Stimulated activated CD4-positive, alpha-beta T cell treated with anti-CD3 and anti-CD28 coated beads, Interleukin-4, amount 100 ng/mL, for 4 hours (primary cell): ENCODE measurements at places on chromosomes 11 and 22.
A peak's percentile ranks its signal among the peaks of the same experiment; 100 is the strongest.

DNA sequence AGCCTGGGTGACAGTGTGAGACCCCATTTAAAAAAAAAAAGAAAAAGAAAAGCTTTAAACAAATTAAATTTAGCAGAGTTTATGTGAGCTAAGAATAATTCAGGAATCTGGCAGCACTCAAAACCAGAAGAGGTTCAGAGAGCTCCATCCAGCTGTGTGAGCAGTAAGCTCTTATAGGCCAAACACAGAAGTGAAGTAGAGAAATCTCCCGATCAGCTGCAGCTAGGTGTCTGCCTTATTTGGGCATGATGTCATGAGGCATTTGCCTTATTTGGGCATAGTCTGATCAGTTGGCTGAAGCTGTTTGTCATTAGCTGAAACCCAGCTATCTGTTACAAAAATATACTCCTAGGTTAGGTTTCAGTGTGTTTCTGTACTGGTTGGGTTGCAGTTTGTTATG, 8.2 kb downstream of the MS4A15 start:
- DNase-seq = no peak

- DNase-seq = no peak
Observed at GRCh38 chr11:121533601-121534000, 80.8 kb upstream of the SORL1-AS1 start.

DNA sequence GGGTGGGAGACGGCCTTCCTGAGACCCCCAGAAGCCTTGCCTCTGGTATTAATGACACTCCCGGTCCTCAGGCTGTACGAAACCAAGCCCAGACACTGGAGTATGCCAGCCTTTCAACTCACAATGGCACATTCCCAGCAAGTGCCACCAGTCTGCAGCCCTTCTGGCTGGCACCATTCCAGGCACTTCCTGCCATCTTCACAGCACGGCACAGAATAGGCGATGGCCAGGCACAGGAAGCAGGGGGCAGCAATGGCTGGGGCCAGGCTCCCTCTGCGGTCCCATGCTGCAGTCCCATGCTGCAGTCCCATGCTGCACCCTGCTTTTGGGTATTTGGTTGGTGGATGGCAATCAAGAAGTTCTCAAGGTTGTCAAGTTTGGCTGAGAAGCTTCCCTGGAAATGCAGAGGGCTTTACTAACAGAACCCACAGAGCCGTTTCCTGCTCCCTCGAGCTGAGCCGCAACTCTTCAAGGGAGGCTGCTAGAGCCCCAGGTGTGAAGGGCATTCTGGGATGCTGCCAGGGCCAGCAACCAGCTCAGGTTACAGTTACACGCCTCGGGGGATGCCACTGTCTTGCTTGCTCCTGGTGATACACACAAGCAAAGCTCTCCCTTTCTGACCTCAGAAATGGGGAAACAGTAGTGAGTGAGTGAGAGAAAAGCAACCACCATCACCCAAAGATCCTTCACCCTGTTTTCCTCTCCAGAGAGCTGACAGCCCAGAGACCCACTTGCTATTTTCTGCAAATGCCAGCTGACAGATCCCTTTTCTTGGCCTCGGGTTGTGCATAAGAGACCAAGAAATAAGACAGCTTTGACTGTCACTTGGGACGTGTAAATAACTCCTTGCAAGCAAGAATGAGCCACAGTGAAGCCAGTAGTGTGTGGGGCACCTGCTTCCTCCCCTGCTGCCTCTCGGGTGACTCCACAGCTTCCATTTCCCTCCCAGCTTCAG, 23.9 kb downstream of the LRFN4 start:
- DNase-seq = no peak

GRCh38 chr11:12101318-12101717, 9.1 kb upstream of the MICAL2 start:
- DNase-seq = no peak

GRCh38 chr11:33376331-33377310, 119.4 kb downstream of the HIPK3 start:
- no peak for DNase-seq

DNA sequence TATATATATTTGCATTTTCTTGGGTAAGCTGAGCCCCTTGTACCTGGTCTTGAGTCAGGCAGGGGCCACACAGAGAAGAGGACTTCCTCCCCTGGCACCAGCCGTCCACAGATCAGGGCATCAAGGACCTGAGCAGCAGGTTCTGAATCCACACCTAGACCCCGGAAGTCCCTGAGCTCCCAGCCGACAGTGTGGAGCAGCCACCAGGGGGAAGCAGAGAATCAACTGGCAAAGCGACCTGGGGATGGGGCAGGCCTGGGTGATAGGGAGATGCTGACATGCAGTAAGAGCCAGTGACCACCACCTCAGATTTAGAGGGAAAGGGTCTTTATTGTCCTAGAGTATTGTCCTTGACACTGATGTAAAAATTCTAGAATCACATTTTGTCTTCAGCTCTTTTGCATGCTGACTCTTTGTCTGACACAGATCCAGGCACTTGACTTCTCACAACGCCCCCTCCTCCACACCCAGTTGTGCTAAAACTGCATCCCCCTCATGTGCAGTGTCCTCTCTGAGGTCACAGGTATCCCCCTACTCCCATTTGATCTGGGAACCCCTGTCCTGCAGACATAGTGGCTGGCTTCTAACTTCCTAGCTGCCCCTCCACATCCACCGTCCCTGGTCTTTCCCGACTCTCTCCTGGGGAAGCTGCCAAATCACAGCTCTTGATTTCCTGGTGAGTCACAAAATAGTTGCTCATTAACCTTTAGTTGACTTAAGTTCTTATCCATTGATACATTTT, 109.3 kb downstream of the GGTLC2 start:
- peak; percentile 70 for DNase-seq

DNA sequence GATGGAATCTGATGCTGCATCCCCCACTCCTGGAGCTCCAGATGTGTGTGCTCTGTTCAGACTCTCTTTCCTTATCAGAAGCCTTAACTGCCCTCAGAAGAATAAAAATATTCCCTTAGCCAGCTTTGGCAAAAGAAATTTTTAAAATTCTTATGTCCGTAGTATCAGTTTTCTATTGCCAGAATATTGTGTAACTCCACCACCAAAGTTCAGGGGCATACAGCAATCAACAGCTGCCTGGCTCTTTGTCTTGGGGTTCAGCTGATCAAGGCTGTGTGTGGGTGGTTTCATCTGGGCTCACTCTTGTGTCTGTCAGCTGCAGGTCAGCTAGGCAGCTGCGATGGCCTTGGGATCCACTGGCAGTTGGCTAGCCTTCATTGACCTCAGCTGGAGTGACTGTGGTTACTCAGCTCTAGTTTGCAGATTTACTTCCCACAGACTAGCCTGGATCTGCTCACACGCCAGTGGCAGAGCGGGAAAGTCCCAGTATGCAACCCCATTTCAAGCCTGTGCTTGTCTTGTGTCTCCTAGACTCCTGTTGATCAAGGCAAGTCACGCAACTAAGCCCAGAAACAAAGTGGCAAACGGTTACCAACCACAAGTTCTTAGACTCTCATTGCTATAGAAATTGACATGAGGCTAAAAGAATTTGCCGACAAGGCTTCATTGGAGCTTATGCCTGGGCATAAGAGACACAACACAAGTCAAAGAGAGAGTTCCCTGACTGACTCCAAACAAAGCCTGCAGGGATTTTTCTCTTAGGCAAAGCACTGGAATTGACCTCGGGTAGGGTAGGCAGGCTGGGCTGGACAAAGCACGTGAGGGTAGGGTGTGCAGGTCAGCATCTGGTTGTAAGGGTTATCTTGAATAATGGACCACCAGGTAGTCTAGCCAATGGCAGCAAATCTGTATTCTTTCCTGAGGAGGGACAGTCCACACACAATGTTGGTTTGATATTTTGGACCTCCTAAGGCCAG, 7.5 kb downstream of the TMEM138 start:
- DNase-seq = no peak

DNA sequence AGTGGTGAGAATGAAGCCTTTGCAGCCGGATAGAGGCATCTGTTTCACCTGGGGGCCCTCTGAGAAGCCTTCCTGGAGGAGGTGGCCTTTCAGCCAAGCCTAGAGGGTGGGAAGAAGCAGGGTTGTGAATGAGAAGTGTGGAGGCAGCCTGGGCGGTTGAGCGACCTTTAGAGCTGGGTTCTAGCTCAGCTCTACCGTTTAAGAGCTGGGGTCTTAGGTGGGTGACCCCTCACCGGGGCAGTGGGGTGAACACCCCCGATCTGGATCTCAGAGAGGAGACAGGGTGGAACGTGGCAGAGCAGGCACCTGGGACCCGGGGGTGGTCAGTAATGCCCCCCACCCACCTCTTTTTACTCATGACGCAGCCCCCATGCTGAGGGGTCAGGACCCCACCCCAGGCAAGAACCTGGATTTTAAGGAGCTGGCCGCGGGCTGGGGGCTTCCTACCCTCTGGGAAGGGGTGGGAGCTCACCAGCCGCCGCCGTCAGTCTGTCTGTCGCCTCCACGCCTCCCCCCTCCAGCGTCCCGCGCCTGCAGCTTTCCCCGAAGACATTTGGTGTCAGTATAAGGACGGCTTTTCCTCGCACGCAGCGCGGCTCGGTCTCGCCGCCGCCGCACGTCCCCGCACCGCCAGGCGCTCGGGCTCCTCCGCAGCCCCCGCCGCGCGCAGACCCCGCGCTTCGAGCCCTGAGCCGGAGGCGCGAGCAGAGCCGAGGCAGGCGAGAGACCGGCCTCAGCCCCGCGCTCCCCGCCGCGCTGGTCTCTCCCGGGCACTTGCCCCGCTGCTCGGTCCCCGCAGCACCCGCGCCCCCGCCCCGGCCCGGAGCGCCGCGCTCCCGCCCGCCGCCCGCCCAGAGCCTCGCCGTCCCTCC, 13.3 kb upstream of the CACNA1I start:
- DNase-seq = peak; percentile 59

- DNase-seq = no peak
Observed at GRCh38 chr11:116517584-116517983, 255.2 kb downstream of the BUD13 start.

DNA sequence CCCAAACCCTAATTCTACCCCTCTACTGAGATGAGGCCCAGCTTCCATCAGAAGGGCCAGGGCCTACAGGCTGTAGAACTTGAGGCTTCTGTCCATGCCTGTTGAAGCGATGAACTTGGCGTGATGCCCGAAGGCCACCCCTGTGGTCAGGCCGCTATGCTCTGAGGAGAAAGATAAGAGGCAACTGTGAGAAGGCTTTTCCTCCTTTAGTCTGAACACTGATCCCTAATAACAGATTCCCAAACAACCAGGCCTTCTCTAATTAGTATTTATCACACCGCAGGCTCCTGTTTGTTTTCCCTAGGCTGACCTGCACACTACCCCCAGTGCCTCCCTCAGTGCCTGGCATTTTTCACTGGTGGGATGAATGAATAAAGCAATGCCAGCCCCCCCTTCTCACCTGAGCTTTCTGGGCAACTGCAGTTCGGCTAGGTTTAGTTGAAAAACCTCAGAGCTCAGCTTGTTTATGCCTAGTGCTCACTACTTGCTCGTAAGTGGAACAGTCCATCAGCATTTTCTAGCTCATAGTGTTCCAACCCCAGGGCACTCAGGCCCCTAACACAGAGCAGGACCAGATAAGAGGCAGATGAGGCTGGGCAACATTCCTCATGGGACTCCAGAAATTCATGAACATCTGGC, 15.2 kb downstream of the PRPF19 start:
- no peak for DNase-seq

DNA sequence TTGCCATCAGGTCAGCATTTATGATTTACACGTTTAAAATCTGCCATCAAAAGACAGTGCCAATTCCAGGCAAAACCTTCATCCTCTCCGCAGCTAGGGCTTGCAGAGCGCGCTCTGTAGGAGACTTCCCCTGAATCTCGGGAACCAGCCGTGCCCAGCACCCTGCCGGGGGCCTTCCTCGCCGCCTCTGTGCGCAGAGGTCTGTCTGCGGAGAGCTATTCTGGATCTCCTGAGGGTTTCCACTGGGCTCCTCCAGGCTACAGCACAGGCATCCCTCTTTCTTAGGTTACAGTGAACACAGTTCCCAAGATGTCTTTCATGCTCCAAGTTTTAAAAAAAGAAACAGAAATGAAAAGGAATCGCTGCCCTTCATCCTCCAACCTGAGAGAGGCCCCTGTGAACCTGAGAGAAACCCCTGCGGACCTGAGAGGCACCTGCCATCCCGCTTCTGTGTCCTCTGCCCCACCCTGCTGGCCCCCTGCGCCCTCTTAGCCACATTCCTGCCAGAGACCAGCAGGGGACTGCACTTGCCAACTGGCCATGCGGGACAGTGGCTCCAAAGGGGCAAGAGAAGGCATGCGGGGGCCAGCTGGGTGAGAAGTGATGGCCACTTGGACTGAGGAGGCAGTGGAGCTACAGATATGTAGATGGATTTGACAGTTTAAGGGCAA, 16.1 kb downstream of the TP53AIP1 start:
- DNase-seq = no peak

DNA sequence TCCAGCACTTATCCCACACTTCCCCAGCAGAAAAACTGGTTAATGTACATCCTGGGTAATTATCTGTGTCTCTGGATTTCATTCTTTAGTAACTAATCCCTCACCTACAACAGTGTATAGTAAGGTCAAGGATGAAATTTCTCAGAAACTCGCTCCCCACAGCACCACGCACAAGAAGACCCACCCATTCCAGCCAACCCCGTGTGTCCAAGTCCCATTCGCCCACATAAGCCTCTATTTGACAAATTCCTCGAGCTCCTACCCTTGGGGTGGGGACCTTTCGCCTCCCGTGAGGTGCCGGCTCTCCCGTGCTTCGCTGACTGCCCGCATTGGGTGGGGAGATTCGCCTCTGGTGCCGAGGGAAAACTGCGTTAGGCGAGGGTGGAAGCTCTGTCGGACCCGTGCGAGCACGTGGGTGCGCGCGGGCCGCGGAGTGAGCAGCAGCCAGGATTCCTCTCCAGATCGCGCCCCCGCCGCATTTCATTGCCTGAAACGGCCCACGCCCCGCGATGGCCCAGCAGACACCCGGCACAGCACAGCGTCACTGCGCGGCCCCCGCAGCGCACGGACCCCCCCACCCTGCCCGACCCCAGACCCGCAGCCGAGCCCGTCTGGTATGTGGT, 866 bp downstream of the EXPH5 start:
- DNase-seq = peak; percentile 42

GRCh38 chr11:62602141-62603071, 741 bp upstream of the MTA2 start:
- peak; percentile 40 for DNase-seq

- DNase-seq = no peak
Observed at GRCh38 chr11:116960930-116961329, 123.5 kb upstream of the APOA1 start.
